ENCODE measurements at places on chromosomes 16 and 17.

DNA sequence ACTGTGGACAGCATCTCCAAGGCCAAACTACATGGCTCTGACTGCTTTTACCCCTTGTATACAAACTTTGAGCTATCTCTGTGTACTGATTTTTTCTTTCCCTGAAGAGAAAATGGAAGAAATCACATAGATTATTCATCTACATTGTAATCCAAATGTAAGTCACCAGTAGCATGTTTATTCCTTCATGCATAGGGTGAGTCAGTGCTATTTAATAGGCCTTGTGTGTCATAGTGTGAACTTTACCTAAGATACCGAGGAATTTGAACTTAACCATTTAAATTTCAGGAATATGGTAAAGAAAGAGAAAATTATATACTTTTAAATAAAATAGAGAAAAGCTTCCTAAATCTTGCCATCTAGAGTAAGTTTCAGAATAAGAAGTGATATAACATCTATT is 16.5 kb downstream of the PHKB start:
- no peak for DNase-seq

DNA sequence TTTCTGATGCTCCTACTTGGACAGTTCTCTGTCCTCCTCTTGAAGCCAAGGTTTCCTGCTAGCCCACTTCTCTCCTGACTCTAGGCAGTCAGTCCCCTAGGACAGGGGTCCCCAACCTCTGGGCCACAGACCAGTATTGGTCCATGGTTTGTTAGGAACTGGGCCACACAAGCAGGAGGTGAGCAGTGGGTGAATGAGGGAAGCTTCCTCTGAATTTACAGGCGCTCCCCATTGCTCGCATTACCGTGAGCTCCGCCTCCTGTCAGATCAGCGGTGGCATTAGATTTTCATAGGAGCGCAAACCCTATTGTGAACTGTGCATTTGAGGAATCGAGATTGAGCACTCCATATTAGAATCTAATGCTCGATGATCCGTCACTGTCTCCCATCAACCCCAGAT is 55.7 kb downstream of the GNA13 start:
- no peak for DNase-seq

- DNase-seq = no peak
These were observed 7.3 kb downstream of the GJD3 start for GRCh38 chr17:40356990-40357881.

- DNase-seq = peak; percentile 77
These were observed 30.4 kb upstream of the CCL1 start for GRCh38 chr17:34393401-34393800.
